Keratinocyte (primary cell): ENCODE measurements at places on chromosomes 16 and 17. TPM values are rescaled to one million over a fixed set of nuclear protein-coding genes. Genes with fewer than 3 reads are reported as not detected.

ENPP7 gene
- polyA plus RNA-seq = not detected in 3 replicates

SOX8 gene
- polyA plus RNA-seq = 0.03 to 0.09 TPM in 2 of 3 replicates, not detected in the other

ANKS4B gene
- not detected in 3 replicates for polyA plus RNA-seq

COPZ2 gene
- polyA plus RNA-seq = 11.1 to 18.0 TPM (median 12.5 TPM) in 3 replicates

DNA sequence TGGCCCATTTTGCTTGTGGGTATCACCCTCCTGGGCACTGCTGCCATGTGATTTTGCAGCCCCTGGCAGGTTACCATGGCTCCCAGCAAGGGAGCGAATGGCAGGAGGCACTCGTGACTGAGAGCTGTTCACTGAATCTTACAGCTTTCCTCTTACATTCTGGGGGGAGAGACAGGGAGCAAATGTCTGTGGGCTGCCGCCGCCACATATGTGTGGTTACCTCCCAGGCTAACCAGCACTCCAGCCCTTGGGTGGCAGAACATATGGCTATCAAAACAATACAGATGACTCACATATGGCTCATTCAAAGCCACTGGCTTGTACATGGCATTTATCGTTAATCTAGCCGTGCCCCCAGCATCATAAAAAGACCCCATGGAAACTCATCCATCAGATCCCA lies 19.8 kb downstream of the GTF3C1 start:
- DNase-seq = no peak

- no peak for DNase-seq
These were observed 740 bp upstream of the JPT2 start for GRCh38 chr16:1677339-1677738.

DNA sequence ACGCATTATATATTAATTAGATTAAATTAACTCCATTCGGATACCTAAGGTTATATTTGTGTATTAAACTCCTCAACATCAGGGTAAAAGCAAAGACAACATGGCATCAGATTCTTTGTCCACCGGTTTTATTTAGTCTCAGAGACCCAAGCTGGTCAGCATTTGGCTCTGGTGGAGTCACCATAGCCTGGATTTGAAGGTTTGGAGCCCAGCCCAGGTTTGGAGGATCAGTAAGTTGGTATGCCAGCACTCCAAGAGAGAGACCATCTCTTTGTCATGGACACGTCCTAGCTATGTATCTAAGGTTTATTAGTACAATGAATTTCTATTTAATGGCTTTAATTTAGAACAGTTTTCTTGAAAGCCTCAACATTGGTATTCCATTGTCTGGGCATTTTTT lies 328.4 kb upstream of the RBFOX1 start:
- no peak for DNase-seq

GRCh38 chr17:63481488-63481870 lies 4.6 kb downstream of the ACE start:
- no peak for DNase-seq

GRCh38 chr16:69926241-69926640 lies 24.9 kb upstream of the CLEC18A start:
- DNase-seq = no peak

GRCh38 chr17:46742565-46743270 lies 75.8 kb downstream of the WNT3 start:
- DNase-seq = no peak
